GM12878 (cell line): ENCODE measurements at places on chromosomes 13 and 19.

- no peak for DNase-seq
Measured at GRCh38 chr19:4957981-4958380, 10.9 kb upstream of the KDM4B start.

- DNase-seq = no peak
Measured at GRCh38 chr13:111539791-111540446, 219.5 kb downstream of the TEX29 start.

GRCh38 chr19:49338023-49338677 lies 2.9 kb downstream of the CD37 start:
- DNase-seq = no peak

DNA sequence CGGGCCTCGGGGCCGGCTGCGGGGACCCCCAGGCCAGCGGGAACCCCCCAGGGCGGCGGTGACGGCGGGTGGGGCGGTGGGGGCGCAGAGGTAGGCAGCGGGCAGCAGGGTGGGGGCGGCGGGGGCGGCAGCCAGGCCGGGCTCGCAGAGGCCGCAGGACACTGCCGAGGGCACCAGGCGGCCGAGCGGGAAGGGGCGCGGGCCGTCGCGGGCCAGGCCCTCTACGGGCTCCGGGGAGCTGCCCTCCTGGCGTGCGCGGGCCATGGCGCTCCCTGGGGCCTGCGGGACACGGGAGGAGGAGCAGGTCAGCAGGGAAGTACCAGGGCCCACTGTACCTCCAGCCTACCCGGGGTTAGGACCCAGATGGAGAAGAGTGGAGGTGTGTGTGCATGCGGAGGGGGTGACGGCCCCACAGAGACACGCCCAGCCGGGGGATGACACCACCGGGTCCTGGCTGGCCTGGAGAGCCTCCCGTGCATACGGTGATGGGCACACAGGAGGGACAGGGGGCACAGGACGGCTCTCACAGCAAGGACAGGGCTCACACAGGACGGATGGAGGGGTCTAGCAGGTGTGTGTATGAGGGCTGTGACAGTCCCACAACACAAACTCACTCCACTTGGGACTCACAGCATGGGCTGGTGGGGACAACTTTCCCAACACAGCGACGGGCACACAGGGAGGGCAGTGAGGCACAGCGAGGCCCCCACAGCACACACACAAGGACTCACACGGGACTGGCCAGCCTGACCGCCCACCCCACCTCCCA lies 2.6 kb downstream of the BBC3 start:
- DNase-seq = no peak

DNA sequence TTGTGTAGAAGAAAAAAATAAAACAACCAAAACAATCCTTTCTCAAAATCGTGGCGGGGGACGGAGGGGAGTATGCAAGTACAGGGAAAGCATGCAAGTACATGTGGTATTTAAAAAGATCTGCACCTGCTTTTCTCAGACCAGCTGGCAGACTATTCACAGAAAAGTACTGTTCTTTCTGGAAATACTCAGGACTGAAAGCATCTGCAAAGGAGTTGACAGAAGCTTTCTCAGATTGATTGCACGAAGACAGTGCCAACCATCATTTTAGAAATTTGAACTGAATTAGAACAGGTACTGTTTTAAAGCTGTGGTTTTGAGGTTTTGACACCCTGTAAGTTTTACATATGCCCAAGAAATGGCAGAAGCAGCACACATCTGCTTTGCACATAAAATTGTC lies 19.8 kb upstream of the PCDH8 start:
- DNase-seq = no peak

DNA sequence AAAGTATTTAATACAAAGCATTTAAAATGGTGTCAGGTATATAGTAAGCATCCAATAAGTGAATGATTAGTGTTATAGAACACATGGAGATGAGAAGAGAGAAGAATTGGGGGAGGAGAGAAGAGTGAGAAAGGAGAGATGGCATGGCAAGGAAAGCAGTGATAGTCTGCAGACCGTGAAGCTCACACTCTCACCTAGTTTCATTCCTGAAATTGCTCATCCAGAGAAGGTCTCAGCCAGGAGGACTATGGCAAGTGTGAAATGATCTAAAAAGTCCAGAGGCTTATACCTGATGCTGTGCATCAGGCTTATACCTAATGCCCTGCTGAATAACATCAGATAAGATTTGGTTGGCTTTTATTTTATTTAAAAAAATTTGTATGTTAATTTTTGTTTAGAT lies 351.6 kb upstream of the KLF12 start:
- DNase-seq = no peak

GRCh38 chr13:100543872-100544602 lies 44.6 kb downstream of the GGACT start:
- no peak for DNase-seq

GRCh38 chr13:94588541-94588940 lies 7.4 kb downstream of the TGDS start:
- DNase-seq = no peak

GRCh38 chr19:8688930-8689329 lies 9.7 kb downstream of the ACTL9 start:
- DNase-seq = no peak

DNA sequence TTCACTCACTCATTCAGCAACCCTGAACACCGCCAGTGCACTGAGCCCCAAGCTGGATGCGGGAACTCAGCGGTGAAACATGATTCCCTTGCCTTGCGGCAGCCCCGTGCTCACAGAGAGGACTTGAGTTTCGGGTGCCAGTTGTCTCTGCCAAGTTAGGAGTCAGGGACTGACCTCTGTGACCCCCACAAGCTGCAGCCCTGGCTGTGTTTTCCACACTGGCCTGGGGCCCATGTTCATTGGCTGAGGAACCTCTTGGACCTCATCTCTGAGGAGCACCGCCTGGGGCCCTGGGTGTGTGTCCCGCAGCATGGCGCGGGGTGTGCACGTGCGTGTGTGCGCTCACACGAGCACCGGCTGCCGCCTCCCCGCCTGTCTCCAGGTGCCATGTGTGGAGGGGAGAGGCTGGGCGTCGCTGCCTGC lies 31.0 kb downstream of the CAPN12 start:
- no peak for DNase-seq

GRCh38 chr19:20038358-20039202 lies 725 bp downstream of the ZNF682 start:
- no peak for DNase-seq

DNA sequence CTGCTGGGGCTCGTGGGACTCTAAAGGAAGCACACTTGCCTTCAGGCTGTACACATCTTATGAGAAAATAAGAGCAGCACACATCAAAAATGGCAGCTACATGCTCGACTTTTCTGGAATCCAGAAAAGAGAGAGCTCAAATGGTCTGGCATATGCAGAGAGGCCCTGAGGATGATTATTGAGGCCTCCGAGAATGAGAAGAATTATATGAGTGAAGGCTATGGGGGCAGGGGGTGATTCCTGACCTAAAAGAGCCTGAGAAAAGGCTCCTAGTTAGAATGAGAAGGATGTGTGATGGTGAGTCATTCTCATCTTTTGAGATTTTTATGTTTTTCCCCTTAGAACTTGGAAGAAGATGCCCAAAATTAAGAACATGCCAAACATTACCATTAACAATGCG lies 97.1 kb downstream of the HSPH1 start:
- DNase-seq = no peak

GRCh38 chr13:22757530-22758120 lies 423.2 kb upstream of the SGCG start:
- no peak for DNase-seq

DNA sequence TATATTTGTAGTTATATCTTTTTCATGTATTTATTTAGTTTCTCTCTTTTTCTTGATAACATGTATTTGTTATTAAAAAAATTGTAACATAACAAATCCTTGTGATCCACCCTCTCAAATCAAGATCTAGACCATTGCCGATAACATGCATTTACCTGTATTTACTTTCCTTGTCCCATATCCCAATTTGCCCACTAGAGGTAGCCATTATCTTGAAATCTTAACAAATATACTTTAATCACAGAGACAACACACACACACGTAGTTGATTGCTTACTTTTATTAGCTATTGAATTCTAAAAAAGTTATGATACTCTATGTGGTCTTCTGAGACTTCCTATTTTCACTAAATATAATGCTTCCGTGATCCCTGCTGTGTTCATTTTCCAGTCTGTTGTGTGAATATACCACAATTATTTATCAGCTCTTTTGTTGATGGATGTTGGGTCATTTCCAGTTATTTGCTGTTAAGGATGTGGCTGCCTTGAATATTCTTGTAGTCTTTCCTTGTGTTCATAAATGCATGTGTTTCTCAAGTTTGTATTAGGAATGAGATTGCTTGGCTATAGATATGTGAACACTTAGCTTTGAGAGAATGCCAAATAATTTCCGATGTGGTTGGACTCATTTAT lies 31.3 kb upstream of the ZMYM2 start:
- no peak for DNase-seq

GRCh38 chr13:76813000-76813691 lies 73.1 kb downstream of the KCTD12 start:
- no peak for DNase-seq

DNA sequence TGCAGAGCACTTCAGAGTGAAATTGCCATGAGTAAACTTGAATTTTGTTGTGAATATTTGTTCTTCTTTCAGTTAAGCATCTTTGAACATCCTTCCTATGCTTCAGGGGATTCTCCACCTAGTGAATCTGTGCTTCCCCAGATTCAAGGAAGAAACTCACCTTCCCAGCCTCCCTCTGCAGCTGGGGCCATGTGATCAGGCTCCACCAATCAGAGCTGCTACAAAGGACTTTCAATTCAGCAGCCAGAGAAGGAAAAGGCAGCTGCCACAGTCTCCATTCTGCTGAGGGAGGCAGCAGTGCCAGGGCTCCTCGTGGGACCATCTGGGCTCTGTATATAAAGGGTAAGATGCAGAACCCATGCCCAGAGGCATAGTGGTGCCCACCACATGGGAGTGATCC lies 89.7 kb upstream of the SIAH3 start:
- no peak for DNase-seq
